ENCODE measurements at places on chromosomes 11 and 22. TPM values are rescaled to one million over a fixed set of nuclear protein-coding genes. Genes with fewer than 3 reads are reported as not detected.

- peak; percentile 7 for DNase-seq
These were observed 214.3 kb downstream of the LRRC4C start for GRCh38 chr11:41245184-41245583.

- DNase-seq = no peak
These were observed 843.7 kb upstream of the CHORDC1 start for GRCh38 chr11:91066456-91067047.

DNA sequence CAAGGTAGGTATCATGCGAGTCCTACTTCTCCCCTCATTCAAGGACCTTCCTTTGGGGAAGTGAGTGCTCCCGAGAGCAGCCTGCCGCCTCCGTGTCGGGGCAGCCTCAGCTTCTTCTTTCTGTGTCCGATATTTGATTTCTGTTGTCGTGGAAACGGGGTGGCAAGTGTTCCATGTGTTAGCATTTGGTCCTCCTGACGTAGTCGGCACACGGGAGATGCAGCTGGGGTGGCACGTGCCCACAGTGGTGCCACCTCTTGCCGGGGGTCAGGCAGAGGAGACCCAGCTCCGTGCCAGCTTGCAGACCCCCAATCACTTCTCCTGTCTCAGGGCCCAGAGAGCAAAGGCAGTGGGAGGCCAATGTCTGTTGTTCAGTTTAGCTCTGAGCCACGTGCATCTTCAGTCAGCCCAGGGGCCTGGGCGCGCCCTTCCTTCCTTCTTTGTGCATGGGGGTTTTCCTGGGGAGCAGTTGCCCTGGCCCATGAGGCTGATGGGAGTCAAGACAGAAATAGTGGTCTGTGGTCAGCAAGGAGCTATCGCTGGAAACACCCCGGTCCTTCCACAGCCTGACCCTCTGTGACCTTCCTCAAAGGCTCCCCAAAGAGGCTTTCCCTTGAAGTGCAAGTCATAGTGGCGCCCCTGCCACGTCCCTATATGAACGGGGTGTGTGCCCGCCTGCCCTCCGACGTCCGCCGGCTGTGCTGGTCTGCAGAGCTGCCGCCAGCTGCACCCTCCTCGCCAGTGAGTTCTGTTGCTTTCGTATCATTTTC, 44.5 kb downstream of the PARVB start:
- no peak for DNase-seq

- no peak for DNase-seq
These were observed 15.0 kb upstream of the SLC39A13 start for GRCh38 chr11:47393163-47394049.

GRCh38 chr11:65880844-65881421, 1.3 kb downstream of the CTSW start:
- DNase-seq = no peak

The ADAMTS8 gene
- 0.32 TPM for total RNA-seq

The INS gene
- total RNA-seq = not detected

The NAT10 gene
- 35.3 TPM for total RNA-seq

DNA sequence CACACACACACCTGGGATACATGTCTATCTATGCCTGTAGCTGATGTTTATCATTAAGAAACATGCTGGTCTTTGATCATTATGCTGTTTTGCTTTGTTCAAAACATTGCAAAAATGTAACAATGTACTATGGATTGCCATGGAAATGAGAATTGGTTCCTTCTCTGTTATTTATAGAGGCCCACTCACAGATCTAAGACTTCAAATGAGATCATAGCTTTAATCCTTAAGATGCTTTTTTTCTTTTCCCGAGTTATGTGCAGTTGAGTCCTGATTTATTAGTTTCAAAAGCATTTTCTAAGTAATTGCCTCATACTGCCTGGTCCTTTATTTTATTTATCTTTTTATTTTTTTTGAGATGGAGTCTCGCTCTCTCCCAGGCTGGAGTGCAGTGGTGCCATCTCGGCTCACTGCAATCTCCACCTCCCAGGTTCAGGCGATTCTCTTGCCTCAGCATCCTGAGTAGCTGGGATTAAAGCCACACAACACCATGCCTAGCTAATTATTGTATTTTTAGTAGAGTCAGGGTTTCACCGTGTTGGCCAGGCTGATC, 131.4 kb downstream of the LUZP2 start:
- no peak for DNase-seq

- DNase-seq = no peak
These were observed 137.3 kb downstream of the WNT11 start for GRCh38 chr11:76069001-76069400.

The OR5P2 gene
- not detected for total RNA-seq
